ENCODE measurements at places on chromosomes 3 and 15.

DNA sequence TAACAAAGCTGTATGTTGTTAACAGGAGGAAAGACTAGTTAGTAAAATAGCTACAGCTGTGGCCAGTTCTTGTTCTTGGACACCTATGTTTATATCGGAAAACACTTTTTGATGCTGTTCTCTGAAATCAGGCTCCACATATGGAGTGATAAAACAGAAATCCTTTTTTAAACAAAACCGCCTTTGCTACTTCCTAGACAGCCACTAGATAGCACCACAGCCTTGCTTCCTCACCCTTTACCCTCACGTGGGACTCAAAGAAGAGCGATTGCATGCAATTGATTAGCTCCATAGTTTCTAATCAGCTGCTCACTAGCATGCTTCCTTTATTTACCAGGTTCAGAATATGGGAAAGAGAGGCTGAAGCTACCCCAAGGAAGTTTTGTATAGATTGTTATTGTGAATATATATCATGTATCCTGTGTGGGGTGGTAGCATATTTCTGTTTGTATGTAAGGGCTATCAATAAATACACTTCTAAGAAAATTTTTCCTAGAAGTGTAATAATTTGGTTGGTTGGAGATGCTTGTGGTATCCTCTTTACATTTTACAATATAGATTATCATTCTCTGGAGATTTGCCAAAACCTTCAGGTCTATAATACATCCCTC is 4.3 kb upstream of the MTFMT start:
- DNase-seq, result no peak

DNA sequence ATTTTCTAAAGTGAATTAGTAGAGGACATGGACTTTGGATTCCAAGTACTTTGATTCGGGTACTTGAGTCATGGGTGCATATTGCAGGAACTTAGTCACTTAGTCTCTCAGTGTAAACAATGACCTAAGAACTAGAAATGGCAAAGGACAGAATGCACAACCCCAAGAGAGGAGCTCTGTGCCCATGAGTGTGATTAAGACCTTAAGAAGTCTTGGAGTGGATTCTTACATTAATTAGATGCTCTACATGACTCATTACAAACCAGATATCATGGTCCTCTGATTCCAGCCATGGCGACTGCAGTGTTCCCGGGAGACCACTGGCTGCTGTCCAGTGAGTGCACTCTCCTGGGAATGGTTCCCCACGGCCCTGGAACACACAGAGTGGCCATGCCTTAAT is 251.5 kb downstream of the GABRG3 start:
- DNase-seq, result no peak

DNA sequence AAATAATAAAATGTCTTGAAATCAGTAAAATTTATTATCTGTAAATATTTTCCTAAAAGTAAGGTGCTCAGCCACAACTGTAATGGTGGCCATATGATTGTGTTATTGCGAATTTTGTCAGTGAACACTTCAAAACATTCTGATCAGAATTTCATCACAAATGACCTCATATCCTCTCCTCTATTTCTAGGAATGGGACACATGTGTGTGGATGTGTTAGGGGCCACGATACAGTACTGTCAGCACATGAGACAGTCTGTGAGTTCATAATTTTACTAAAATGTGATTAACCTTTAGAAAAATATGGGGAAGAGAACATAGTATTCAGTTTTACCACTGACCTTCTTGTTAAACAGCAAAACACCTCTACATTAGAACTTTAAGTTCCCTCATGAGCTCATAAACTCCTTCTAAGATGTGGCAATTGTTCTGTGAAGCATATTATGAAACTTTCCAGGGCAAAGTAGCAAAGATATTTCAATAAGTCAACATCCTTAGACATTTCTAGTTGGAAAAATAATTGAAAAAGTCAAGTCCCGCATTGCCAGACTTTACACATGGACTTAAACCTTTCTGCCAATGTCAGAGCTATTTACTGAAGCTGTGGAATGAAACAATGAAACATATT is 158.2 kb upstream of the ABI3BP start:
- DNase-seq, result no peak

DNA sequence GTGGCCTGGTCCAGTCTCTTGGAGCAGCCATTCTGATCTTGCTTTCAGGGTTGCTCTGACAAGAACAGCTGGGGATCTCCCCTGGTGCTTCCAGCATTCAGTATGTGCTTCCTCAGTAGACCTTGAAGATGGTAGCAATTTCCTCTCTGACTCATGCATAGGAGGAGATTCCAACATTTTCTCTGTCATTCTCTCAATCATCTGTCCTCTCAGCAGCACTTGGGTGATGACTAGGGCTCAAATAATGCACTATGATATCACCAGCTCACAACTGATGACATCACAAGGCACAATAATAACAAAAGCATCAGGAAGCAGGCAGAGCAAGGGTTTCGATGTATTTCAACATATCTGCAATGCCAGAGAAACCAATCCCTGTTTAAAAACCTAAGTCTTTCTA is 52.7 kb downstream of the NFKBIZ start:
- no peak for DNase-seq

All from cortex of kidney (tissue), 1 donor.